ENCODE measurements at places on chromosomes 11 and 22. TPM values are rescaled to one million over a fixed set of nuclear protein-coding genes. Genes with fewer than 3 reads are reported as not detected.

FDXACB1 gene
- 7.1 TPM for total RNA-seq

SPON1 gene
- 87.4 TPM for total RNA-seq

PAMR1 gene
- 23.9 TPM for total RNA-seq

MISFA gene
- total RNA-seq = 0.69 TPM

DNA sequence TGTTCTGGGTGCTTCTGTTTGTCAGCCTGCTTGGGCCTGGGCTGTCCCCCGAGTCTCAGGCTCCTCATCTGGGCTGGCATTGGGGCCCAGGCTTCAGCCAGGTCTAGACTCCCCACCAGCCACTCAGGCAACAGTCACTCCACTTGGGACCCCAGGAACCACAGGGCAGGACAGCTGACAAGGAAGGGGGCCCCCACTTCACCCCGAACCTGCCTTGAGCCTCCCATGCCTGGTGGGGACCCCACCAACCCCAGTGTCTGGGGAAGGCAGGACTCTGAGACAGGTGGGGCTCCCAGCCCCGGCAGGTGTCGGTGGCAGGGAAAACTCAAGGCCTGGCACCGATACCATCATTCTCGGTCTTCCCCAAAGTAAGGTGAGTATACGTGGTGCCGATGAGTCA lies 11.7 kb upstream of the LTO1 start:
- no peak for DNase-seq

DNA sequence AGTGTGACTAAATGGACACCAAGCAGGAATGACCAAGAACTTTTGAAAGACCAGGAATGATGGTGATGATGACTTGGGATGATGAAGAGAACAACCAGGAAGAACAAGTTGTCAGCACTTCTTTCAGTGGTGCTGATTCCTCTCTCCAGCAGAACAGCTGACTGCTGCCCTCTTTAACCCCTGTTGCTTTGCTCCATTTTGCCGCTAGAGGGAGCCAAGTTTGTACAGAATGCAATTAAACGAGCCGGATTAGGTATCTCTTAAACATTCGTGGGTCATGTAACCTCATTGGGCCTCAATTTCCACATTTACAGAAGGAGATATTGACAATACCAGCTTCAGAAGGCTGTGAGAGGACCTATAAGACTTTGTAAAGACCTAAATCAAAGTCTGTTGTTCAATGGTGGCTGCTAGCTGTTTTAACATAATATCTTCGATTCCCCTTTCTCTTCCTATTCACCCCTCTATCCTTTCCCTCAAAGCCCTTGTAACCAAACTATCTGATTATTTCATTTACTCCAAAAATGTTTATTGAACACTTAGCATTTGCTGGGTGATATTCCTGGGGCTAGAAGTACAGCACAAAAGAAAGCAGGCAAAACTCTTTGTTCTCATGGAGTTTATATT lies 1.9 kb downstream of the OR4S1 start:
- DNase-seq = no peak

DNA sequence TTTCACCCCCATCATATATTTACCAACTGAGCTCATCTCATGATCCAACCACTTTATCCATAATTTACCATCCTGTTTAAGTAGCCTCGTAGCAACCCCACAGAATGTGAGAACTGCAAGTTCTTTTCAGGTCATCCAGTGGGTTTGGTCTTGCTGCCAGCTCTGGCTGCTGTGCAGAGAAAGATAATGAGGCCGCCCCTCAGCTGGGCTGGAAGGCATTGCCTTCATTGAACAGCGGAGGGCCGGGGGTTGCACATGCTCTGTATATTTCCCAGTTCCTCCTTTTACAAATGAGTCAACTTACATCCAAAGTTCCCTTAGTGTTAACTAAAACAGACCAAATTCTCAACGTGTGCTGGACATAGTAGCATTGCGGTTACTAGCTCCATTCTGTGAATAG lies 96.7 kb downstream of the SYN3 start:
- DNase-seq = no peak

- DNase-seq = peak; percentile 39
These were observed 959.1 kb downstream of the BRD1 start for GRCh38 chr22:48868554-48868953.

- no peak for DNase-seq
These were observed 15.8 kb downstream of the MYEOV start for GRCh38 chr11:69309631-69310280.

DNA sequence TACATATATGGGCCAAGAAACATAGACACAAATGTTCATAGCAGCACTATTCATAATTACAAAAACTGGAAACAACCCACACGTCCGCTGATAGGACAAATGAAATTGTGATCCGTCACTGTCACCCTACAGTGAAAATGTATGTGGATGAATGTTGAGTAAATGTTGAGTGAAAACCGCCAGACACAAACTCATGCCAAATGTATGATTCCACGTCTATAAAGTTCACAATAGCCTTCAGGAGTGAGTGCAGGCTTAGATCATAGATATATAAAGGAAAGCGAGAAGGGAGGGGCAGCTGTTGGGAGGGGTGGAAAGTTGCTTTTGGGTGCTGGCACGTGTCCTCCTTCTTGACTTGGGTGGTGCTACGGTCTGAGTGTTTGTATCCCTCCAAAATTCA lies 33.6 kb downstream of the DBX1 start:
- DNase-seq = no peak

- DNase-seq = peak; percentile 86
These were observed 303.7 kb upstream of the PLET1 start for GRCh38 chr11:112564228-112564955.

- DNase-seq = no peak
These were observed 17.1 kb downstream of the FAR1 start for GRCh38 chr11:13685461-13686108.

DNA sequence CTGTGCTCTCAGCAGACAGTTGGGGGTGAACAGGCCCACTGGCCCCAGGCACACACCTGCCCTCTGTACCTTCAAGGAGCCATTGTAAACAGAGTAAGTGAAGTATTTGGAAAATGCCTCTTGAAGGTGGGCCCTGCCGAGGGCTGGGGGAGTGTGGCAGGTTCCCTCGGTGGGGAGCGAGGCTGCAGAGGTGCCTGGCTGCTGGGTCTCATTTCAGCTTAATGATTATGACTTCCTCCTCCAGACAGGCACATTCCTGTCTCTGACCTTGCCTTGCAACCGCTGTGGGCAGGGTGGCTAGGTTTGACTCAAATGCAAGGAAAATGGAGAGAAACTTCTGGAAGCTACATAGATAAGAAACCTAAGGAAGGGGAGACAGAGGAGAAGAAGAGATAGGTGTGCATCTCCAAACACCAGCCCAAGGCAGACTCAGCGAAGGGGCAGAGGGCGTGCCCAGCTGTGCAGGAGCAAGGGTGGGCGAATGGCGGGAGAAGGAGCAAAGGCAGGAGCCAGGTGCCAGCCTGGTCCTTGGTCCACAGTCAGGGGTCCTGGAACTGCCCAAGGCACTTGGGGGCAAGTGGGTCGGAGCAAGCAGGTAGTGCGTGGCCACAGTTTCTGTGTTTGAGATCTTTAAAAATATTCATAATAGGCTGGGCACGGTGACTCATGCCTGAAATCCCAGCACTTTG lies 14.0 kb downstream of the GRAMD4 start:
- DNase-seq = no peak

DNA sequence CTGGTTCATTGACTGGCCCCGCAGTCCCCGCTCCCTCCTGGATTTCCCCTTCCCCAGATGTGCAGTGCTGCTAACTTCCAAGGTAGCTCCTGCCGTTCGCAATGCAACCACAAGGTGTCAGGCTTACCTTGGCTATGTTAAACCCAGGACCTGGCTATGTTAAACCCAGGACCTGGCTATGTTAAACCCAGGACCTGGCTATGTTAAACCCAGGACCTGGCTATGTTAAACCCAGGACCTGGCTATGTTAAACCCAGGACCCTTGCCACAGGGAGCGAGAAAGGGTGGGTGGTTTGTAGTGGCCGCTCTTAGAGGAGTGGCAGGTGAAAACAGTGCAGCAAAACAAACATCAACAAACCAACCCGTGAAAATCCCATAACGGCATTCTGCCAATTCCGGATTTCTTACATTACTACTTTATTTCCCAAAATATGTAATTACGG lies 2.9 kb upstream of the ADAMTS8 start:
- peak; percentile 93 for DNase-seq

DNA sequence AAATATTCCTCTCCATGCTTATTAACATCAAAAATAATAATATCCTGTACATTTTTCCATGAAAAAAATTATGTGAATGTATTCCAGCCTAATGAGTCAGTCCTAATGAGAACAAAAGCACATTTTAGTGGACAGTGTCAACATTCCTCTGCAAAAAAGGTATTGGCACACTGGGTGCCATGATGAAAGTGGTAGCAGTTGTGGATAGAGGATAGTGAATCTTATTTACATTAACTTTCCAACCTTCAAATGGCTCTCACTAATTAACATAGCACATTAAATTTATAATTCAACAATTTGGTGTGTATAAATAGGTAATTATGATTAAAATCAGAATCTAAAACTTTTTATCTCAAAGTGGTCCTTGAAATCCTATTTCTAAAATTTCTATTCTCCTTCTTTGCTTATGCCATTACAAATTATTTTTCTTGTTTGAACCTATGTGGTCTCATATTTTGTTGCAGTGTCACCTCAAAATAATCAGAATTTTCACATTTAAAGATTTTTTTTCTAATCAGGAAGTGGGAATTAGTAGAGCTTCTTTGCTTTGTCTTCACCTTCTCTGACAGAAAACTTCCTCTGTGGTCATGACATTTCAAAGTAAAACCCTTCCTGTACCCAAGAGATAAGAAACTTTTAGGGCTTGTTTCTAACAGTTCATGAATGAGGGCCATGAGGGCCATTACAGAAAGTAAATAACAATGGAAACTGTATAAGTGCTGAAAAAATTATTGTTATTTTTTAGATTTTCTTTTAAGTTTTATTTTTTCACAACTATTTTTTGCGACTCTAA lies 18.7 kb downstream of the SOX6 start:
- no peak for DNase-seq

Data from spinal cord (tissue), 10 donors.